Activated CD4-positive, alpha-beta T cell treated with anti-CD3 and anti-CD28 coated beads for 48 hours (primary cell): ENCODE measurements at places on chromosomes 7 and 10.

GRCh38 chr7:19178595-19178994, 33.4 kb upstream of the FERD3L start:
- DNase-seq, result no peak

- DNase-seq, result no peak
Measured at GRCh38 chr7:2924866-2925840, 81.0 kb upstream of the GNA12 start.

- DNase-seq, result no peak
Measured at GRCh38 chr7:52257890-52258289, 777.5 kb upstream of the POM121L12 start.

GRCh38 chr10:79066411-79067240, 2.1 kb upstream of the ZMIZ1 start:
- no peak for DNase-seq

DNA sequence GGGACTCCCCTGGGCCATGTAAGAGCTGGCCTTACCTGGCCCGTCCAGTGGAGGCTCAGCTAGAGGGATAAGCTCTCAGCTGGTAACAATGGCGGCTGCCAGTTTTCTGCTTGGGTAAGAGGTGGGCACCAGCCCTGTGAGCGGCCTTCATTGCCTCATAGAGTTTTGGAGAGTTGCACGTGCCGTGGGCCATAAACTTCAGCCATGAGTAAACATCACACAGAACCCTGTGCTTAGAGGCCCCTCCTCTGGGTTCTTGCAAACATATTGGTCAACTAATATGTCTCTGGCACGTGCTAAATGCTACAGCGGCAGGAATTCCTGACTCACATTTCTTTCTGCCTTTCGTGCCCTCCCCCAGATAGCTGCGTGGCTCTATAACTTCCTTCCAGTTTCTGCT, 103.9 kb upstream of the LEP start:
- no peak for DNase-seq

DNA sequence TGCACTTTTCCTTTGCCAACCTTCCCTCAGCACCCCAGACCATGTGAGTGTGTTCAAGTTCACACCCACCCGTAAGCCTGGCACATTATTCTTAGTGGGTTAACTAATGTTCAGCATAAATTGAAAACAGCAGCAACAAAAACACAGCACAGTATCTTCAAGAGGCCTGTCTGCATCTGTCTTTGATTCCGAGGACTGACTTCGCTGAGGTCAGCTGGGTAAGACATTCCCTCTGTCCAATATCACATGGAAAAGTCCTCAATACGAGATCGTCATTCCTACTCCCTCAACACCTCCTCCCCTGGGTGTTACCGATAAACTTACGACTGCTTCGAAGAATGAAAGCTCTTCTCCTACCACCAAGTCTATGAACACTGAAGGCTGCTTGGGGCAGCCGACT, 218.8 kb downstream of the SFMBT2 start:
- DNase-seq, result no peak

GRCh38 chr7:39017369-39017915, 39.7 kb downstream of the POU6F2 start:
- no peak for DNase-seq

DNA sequence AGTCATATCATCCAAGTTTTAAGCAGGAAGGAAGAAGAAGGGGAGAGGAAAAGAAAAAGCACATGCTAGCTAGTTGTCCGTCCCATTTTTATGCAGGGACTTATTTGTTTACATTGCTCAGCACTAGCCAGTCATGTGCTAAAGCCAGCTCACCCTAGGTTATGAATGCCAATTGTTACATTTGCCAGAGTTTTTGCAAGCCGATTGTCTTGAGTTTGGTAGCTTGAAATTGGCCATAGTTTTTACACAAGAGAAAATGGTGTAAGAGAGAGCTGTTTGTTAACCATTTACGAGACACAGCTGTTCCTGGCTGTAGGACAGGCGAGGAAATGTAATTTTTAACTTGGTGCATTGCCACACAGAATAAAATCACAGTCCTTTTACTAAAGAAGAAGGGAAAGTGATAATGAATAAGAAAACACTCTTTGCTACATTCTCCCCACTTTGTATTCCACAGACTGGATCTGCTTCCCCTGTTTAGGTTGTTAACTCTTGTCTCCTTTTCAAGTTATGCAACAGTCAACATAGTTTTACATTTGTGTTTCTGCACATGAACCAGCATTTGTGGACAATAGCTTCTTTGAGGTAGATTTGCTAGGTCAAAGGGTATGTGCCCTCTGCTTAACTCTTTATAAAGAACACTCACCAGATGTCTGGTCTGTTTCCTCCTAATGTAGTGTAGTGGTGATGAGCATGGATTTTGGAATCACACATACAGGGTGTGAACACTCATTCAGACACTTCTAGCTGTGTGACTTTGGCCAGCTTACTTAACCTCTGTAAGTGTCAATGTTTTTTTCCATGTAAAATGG, 357.2 kb downstream of the LRMDA start:
- no peak for DNase-seq

- DNase-seq, result no peak
Measured at GRCh38 chr7:45015313-45015712, 15.3 kb downstream of the CCM2 start.

DNA sequence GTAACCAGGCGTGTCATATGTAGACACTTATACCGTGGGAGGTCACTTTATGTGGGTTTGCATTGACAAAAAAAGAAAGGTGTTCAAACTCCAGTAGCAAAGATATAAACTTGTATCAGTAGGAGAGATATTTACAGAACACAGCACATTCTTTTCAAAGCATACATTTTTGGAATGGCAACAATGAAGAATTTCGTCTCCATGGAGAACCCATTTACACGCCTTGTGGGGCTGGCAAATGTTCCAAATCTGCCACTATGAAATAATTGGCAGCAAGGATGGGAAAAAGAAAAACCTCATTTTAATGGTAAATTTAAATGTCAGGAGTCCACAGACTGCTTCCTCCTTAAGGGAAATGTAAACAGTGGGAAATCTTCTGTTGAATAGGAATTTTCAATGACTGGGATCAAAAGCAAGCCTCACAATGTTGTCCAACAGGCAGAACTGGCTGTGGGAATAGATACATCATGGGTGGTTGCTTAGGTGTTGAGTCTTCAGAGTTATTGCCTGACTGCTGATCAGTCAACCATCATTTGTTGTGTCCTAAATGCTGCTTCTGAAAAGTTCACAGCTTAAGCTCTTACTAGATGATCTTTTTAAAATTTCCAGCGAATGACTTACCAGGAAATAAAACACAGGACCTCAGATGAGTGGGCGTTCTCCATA, 256.6 kb upstream of the SEMA3C start:
- DNase-seq, result no peak

- no peak for DNase-seq
Measured at GRCh38 chr10:96473866-96474265, 39.9 kb downstream of the TLL2 start.

DNA sequence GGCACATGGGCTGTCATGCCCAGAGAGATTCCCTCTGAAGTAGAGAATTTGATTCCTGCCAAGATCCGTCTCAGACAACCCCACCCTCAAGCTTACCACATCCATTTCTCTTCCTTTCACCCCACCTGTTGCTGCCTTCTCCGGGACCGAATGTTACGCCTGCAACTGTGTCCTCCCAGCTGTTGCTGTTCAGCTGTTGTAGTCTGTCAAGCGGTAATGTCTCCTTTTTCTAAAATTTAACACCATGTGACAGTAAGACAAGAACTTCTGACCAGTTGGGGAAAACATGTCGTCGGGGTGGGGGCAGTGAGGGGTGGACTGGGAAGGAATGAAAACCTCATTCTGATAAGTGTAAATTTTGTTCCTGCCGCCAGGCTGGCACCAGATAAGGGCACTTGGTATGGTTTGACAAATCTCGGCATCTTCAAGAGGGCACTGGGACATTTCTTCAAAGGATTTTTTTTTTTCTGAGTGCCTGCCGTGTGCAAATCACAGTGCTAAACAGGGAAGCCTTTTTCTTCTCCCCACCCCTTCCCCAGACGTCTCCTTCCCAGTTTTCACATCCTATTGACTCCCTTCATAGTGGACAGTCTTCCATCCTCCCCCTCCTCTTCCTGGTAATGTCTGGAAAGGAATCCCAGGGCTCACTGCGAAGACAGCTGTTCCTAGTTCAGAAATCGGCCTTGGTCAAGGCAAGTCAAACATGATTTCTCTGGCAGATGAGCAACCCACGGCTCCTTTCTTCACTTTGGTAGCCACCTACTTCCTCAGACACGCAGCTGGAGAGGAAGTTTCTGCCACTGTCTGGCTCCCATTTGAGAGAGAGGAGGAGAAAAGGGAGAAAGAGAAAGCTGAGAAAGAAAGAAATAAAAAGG, 5.0 kb upstream of the CELF2 start:
- DNase-seq, result no peak

DNA sequence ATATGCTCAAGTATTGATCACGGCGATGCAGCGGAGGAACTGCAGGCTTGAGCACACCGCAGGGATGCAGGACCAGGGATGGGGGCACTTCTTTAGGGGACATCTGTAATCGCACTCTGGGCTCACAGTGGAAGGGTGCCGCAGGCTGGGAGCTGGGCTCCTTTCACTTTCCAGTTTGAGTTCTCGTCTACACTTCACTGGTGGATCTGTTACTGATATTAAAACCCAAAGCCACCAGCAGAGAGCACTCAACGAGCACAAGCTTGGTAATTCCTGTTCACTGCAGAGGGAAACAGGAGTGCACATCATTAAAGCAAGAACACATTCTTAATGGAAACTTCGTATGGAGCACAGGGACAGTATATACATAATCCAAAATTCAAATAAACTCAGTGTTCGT, 91.3 kb downstream of the PARD3 start:
- DNase-seq, result no peak
